Endothelial cell of umbilical vein (primary cell): ENCODE measurements at places on chromosomes 5 and 9. TPM values are rescaled to one million over a fixed set of nuclear protein-coding genes. Genes with fewer than 3 reads are reported as not detected.

- H3K27me3 ChIP-seq, result no peaks in the 10 kb centered on the region
- no peak overlapping the region for H3K27ac ChIP-seq
- H3K36me3 ChIP-seq, result peaks cover 25% of the 10 kb centered on the region
- no peak for DNase-seq
- no peaks in the 10 kb centered on the region for H3K4me1 ChIP-seq
These were observed 5.5 kb downstream of the QRFP start for GRCh38 chr9:130890870-130891687.

GRCh38 chr5:128304791-128305190 is 221.2 kb downstream of the SLC12A2 start:
- H3K27ac ChIP-seq, result no peak overlapping the region
- no peaks in the 10 kb centered on the region for H3K36me3 ChIP-seq
- no peak overlapping the region for H3K4me3 ChIP-seq
- no peaks in the 10 kb centered on the region for H3K27me3 ChIP-seq

DNA sequence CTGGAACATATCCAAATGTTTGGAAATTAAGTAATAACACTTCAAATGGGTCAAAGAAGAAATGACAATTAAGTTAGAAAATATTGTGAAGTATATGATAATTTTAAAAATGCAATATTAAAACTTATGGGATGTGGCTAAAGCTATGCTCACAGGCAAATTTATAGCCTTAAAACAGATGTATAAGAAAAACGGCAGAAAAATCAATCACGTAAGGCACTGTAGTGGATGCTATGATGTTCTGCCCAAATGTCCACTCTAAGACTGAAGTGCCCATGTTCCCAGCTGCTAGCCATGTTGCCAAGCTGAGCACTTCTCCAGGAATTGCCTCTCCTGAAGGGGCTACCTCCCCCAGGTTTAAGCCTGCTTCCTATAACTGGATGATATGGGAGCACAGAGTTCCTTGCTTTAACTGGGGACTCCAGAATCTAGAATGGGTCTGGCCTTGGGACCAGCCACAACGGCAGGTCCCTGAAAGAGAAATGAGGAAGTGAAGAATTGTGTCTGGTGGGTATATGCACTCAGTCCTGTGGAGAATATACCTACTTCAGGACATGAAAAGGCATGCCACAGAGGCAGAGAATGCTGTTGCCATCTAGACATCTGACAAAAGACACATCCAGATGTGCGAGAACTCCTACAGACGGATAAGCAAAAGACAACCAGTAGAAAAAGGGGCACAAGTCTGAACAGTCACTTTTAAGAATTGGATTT is 78.2 kb upstream of the RXRA start:
- no peaks in the 10 kb centered on the region for H3K4me1 ChIP-seq
- DNase-seq, result no peak
- H3K27me3 ChIP-seq, result no peaks in the 10 kb centered on the region

Gene TMEM171
- 5.0 and 5.6 TPM in 2 replicates for total RNA-seq

- DNase-seq, result no peak
- H3K36me3 ChIP-seq, result no peaks in the 10 kb centered on the region
- no peak overlapping the region for H3K27ac ChIP-seq
- H3K27me3 ChIP-seq, result no peaks in the 10 kb centered on the region
These were observed 64.7 kb upstream of the CHD1 start for GRCh38 chr5:98993512-98993911.
